ENCODE measurements at places on chromosomes 7 and 10. TPM values are rescaled to one million over a fixed set of nuclear protein-coding genes. Genes with fewer than 3 reads are reported as not detected.
A peak's percentile ranks its signal among the peaks of the same experiment; 100 is the strongest.

- DNase-seq, result peak; percentile 63
- no peak overlapping the region for H3K27ac ChIP-seq
- no peaks in the 10 kb centered on the region for H3K27me3 ChIP-seq
- no peaks in the 10 kb centered on the region for H3K4me1 ChIP-seq
Measured at GRCh38 chr10:480928-481552, 208.4 kb downstream of the DIP2C start.

GRCh38 chr7:139041378-139042085, 5.7 kb upstream of the ZC3HAV1L start:
- no peak overlapping the region for H3K4me3 ChIP-seq
- no peak overlapping the region for H3K27ac ChIP-seq
- DNase-seq, result no peak

- H3K4me3 ChIP-seq, result peak within 1 kb of the TSS; percentile 66
- peaks cover 13% of the 10 kb centered on the region for H3K27me3 ChIP-seq
- DNase-seq, result no peak
- peak within 1 kb of the TSS; percentile 83 for H3K27ac ChIP-seq
Measured at GRCh38 chr7:27151931-27152815, at the start of gene HOXA3. Gene HOXA3 (minus strand): TSS chr7:27152583. CDS start chr7:27110640, 41,943 bp downstream.

GRCh38 chr7:22447008-22447407, 53.0 kb downstream of the STEAP1B start:
- no peak overlapping the region for H3K4me3 ChIP-seq
- no peak for DNase-seq
- H3K36me3 ChIP-seq, result no peaks in the 10 kb centered on the region
- H3K4me1 ChIP-seq, result peaks cover 11% of the 10 kb centered on the region
- no peak overlapping the region for H3K27ac ChIP-seq

CHAT gene
- polyA plus RNA-seq, result 0.85 TPM

DNA sequence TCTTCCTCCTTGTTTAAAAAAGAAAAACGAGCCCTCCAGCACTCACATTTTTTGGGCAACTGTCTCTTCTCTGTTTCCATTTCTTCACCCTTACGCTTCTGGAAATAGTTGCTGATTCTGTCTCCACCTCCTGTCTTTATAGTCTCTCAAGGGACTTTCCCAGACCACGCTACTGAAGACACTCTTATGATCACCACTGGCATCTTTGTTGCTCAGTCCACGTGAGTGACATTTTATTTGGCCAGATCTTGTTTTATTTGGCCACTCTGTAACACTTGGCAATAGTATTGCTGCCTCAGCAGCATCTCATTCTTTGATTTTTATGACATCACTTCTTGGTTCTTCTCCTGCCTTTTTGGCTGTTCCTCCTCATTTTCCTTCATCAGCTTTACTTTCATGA, 21.6 kb upstream of the NME8 start:
- no peaks in the 10 kb centered on the region for H3K27me3 ChIP-seq
- no peak for DNase-seq
- no peaks in the 10 kb centered on the region for H3K4me1 ChIP-seq
- H3K36me3 ChIP-seq, result no peaks in the 10 kb centered on the region
- H3K27ac ChIP-seq, result no peak overlapping the region

DNA sequence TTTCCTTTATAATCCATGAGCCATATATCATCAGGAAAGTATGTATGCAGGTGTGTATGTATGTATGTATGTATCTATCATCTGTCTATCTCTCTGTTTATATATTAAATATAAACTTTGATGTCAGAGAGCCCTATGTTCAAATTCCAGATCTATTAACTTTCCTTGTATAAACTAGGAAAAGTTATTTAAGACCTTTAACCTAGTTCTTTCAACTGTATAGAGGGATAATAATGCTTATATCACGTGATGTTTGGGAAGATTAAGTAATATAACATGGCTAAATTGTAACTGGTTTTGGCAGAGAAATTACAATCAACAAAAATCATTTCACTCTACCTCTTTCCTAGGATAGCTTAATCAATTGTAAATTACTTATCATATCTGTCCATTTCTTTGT, 628.3 kb upstream of the IGFBP3 start:
- no peaks in the 10 kb centered on the region for H3K36me3 ChIP-seq
- no peaks in the 10 kb centered on the region for H3K27me3 ChIP-seq
- no peaks in the 10 kb centered on the region for H3K4me1 ChIP-seq
- no peak overlapping the region for H3K4me3 ChIP-seq

LIPJ gene
- 0.10 TPM for polyA plus RNA-seq

- peak; percentile 31 for DNase-seq
- peaks cover 25% of the 10 kb centered on the region for H3K27me3 ChIP-seq
- no peaks in the 10 kb centered on the region for H3K36me3 ChIP-seq
- H3K27ac ChIP-seq, result no peak overlapping the region
- H3K4me3 ChIP-seq, result peak overlapping the region; percentile 25
- peaks cover 4% of the 10 kb centered on the region for H3K4me1 ChIP-seq
Measured at GRCh38 chr7:121330053-121330833, 1.4 kb downstream of the WNT16 start.

GPR37 gene
- polyA plus RNA-seq, result not detected

PPP1R3A gene
- 0.01 TPM for polyA plus RNA-seq

- no peaks in the 10 kb centered on the region for H3K4me1 ChIP-seq
- H3K27me3 ChIP-seq, result no peaks in the 10 kb centered on the region
- H3K4me3 ChIP-seq, result no peak overlapping the region
- no peak for DNase-seq
Measured at GRCh38 chr10:18505456-18506118, 145.8 kb downstream of the NSUN6 start.

VAX1 gene
- not detected for polyA plus RNA-seq

DNA sequence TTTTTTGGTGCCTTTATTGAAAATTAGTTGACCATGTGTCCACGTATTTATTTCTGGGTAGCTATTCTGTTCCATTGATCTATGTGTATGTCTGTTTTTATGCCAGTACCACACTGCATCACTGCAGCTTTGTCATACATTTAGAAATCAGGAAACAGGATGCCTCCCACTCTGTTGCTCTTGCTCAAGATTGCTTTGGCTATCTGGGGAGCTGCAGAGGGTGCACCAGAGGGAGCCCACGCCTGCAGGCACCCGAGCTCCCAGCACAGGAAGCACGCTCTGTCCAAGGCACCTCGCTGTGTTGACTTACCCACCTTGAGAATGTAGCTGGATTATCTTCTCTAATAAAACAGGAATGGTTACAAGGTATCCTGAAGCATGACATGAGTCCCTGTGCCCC, 301.7 kb downstream of the TCERG1L start:
- no peak overlapping the region for H3K27ac ChIP-seq
- H3K36me3 ChIP-seq, result no peaks in the 10 kb centered on the region

H2BK1 gene
- not detected for polyA plus RNA-seq

DNA sequence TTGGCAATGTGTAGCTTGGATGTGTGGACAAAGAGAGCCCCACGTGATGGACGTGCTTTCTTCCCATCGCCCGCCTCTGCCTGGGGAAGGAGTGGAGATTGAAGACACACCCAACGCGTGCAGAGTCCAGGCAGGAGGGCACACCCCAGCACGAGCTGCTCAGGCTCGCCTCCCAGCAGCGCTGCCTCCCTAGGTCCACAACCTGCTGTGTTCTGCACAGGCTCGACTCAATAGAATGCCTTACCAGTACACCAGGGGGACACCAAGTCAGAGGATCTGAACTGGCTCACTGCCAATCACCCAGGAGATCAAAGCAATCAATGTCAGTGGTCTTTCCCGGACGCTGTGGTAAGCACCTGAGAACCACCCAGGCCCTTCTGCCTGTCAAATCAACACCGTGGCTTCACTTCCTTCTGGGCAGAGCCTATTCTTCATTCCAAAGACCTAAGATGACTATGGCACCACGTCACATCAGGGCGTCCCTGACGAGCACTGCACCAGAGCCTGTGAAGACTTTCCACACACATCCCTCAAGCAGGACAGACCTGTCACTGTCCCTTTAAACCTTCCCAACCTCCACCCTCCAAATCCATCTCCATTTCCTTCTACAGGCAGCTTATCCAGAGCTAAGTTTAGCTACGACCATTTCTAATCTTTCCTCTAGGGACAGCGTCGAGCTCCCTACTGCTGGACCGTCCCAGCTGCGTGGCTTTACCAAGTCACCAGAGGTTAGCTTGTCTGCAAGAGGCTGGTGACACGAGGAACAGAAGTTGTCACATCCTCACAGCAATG, 72.3 kb downstream of the AMZ1 start:
- DNase-seq, result peak; percentile 96
- H3K27me3 ChIP-seq, result no peaks in the 10 kb centered on the region

- no peaks in the 10 kb centered on the region for H3K27me3 ChIP-seq
- H3K4me3 ChIP-seq, result no peak overlapping the region
- H3K4me1 ChIP-seq, result no peaks in the 10 kb centered on the region
- H3K27ac ChIP-seq, result no peak overlapping the region
Measured at GRCh38 chr10:132654121-132654571, 116.6 kb downstream of the INPP5A start.

DNA sequence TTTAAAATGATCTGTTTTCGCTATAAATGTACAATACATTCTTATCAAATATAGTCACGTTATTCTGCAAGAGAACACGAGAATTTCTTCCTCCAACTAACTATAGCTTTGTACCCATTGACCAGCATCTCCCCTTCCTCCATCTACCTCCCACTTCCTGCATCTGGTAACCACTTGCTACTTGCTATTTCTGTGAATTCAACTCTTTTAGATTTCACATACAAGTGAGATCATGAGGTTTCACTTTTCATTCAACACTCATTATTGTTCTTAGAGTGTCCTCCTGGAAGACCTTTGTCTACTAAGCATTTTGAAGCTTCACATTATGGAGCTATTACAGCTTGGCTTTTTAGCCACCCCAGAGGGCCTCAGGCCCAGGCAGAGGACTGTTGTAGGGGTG, 741.3 kb upstream of the FZD8 start:
- H3K27me3 ChIP-seq, result no peaks in the 10 kb centered on the region
- H3K27ac ChIP-seq, result no peak overlapping the region
- H3K4me1 ChIP-seq, result no peaks in the 10 kb centered on the region
- no peak for DNase-seq
- H3K4me3 ChIP-seq, result no peak overlapping the region

- no peaks in the 10 kb centered on the region for H3K27me3 ChIP-seq
- no peaks in the 10 kb centered on the region for H3K4me1 ChIP-seq
- H3K4me3 ChIP-seq, result no peak overlapping the region
- H3K36me3 ChIP-seq, result no peaks in the 10 kb centered on the region
- no peak for DNase-seq
- no peak overlapping the region for H3K27ac ChIP-seq
Measured at GRCh38 chr10:44039599-44039998, 345.3 kb downstream of the CXCL12 start.

EN2 gene
- not detected for polyA plus RNA-seq

DNA sequence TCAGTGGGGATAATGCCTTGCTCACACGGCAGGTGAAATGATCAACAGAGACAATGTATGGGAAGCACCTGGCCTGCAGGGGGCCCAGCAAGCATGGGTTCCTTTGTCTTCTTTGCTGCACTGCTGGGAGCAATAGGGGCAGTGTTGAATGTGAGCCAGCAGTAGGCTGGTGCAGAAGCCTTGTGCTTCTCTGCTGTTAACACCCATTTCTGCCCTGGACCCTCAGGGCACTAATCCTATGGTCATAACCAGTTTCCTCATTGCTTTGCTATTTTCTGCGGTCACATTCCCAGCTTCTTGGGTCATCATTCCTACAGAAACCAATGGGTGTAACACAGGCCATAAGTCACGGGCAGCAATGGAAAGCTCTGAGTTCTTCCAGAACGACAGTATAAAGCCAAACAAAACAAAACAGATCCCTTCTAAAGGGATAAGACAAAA, 10.9 kb upstream of the LGI1 start:
- peak; percentile 37 for DNase-seq
- peaks cover 3% of the 10 kb centered on the region for H3K4me1 ChIP-seq
- peak overlapping the region; percentile 53 for H3K27ac ChIP-seq
- H3K36me3 ChIP-seq, result no peaks in the 10 kb centered on the region

DNA sequence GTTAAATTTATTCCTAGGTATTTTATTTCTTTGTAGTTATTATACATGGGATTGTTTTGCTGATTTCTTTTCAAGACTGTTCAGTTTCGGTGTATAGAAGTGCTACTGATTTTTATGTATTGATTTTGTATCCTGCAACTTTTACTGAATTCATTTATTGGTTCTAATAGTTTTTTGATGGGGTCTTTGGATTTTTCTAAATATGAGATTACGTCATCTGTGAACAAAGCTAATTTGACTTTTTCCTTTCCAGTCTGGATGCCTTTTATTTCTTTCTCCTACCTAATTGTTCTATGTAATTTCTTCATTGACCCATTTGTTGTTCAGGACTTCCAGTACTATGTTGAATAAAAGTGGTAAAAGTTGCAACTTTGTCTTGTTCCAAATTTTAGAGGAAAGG, 5.8 kb upstream of the AOAH start:
- H3K27ac ChIP-seq, result no peak overlapping the region
- DNase-seq, result no peak
- peaks cover 3% of the 10 kb centered on the region for H3K4me1 ChIP-seq
- H3K27me3 ChIP-seq, result no peaks in the 10 kb centered on the region

GRCh38 chr10:130894471-130894870, 417.1 kb downstream of the TCERG1L start:
- no peaks in the 10 kb centered on the region for H3K27me3 ChIP-seq
- no peak overlapping the region for H3K27ac ChIP-seq
- no peaks in the 10 kb centered on the region for H3K4me1 ChIP-seq

KIN gene
- polyA plus RNA-seq, result 11.0 TPM

DNA sequence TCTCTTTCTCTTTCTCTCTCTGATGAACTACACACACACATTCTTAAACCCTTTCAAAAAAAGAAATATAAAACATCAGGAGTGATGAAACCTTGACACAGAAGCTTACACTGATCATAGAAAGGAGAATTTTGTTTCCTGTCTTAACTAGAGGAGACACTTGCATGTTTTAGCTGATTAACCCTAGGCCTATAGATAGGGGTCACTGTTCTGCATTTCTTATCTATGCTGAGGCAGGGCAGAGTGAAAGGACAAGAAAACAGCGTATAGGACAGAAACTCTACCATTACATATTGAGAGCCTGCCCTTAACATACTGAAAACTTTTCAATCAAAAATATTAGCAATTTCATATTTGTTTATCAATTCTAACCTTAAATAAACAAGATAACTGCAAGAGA, 680.6 kb upstream of the MBL2 start:
- no peaks in the 10 kb centered on the region for H3K4me1 ChIP-seq
- H3K4me3 ChIP-seq, result no peak overlapping the region
- H3K27me3 ChIP-seq, result no peaks in the 10 kb centered on the region
- no peak for DNase-seq

GRCh38 chr10:98921316-98921715, 314.3 kb downstream of the HPSE2 start:
- no peaks in the 10 kb centered on the region for H3K36me3 ChIP-seq
- H3K27me3 ChIP-seq, result no peaks in the 10 kb centered on the region
- no peaks in the 10 kb centered on the region for H3K4me1 ChIP-seq
- DNase-seq, result no peak
- H3K27ac ChIP-seq, result no peak overlapping the region

FFAR4 gene
- not detected for polyA plus RNA-seq

- H3K4me3 ChIP-seq, result no peak overlapping the region
- H3K4me1 ChIP-seq, result no peaks in the 10 kb centered on the region
- H3K36me3 ChIP-seq, result no peaks in the 10 kb centered on the region
- H3K27me3 ChIP-seq, result no peaks in the 10 kb centered on the region
- no peak for DNase-seq
Measured at GRCh38 chr10:125990974-125991373, 94.6 kb downstream of the FANK1 start.
